ENCODE measurements at places on chromosomes 2 and 18.
A peak's percentile ranks its signal among the peaks of the same experiment; 100 is the strongest.

GRCh38 chr18:67876871-67877270 is 360.4 kb upstream of the DSEL start:
- no peak for DNase-seq

DNA sequence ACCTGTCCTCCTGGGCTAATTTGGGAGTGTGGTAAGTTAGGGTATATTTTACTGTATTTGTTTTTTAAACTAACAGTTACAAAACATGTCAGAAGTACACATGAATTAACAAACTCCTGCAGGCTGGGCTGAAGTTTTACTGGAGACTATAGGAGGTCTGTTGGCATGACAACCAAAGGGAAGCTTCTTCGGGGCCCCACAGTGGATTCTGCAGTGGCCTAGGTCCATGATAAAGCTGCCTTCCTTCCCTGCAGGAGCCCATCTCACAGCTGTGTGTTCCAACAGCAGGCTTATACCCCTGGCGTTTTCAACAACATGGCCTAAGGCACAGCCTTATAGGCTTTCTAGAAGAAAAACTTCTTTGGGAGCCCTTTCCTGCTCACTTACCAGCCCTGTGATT is 128.0 kb upstream of the SETBP1 start:
- no peak for DNase-seq

DNA sequence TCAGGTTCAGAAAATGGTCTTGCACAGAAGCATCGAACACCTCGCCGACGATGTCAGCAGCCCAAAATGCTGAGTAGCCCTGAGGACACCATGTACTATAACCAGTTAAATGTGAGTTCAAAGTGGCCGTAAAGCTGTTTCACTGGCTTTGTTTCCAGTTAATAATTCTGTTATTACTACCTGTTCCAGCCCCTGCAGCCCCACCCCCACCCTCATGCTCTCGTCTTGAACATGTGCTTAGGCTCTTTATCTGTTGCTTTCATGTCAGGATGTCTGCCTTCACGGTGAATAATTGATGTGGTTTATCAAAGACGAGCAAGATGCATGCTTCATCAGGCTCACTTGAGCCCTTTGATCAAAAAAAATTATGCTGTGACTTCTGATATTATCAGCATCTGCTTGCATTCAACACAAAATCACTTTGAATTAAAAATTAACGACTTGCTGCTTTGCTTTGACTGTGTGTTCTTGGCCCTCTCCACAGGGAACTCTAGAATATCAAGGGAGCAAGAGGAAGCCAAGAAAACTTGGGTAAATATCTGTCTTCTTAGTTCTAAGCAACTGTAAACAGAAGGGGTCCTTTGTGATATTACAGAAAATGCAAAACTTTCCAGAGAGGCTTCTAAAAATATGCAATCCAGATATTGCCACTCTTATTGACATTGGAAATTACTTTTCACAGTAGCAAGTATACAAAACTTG is 63.4 kb upstream of the SP5 start:
- peak; percentile 0 for DNase-seq

- no peak for DNase-seq
Observed at GRCh38 chr2:229634601-229635370, 79.6 kb downstream of the DNER start.

- no peak for DNase-seq
Observed at GRCh38 chr2:60053791-60054190, 499.7 kb downstream of the BCL11A start.

- no peak for DNase-seq
Observed at GRCh38 chr2:122706757-122707223, 951.3 kb downstream of the TSN start.

DNA sequence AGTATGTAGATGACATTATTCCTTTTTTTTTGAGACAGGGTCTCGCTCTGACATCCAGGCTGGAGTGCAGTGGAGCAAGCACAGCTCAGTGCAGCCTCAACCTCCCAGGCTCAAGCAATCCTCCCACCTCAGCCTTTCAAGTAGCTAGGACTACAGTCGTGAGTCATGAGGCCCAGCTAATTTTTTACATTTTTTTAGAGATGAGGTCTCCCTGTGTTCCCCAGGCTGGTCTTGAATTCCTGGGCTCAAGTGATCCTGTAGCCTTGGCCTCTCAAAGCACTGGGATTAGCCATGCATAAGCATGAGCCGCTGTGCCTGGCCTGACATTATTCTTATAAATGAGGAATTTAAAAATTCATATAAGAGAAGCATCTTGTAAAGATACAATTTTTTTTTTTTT is 86.9 kb downstream of the FAM117B start:
- DNase-seq = no peak

GRCh38 chr2:14554849-14555545 is 77.5 kb upstream of the LRATD1 start:
- no peak for DNase-seq

GRCh38 chr2:114610677-114611076 is 168.2 kb downstream of the DPP10 start:
- no peak for DNase-seq

DNA sequence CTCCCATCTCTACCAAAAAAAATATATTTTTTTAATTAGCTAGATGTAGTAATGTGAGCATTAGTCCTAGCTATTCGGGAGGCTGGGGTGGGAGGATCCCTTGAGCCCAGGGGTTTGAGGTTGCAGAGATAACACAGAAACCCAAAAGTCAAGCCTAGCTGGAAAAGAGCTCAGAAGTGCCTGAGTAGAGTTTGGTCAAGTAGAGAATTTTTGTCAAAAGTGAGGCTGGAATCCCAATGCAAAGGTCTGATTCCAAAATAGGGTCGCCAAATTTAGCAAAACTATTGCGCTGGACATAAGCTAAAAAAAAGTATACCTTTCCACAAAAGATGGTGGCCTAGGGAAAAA is 15.5 kb upstream of the MSH6 start:
- DNase-seq = no peak
